Activated T-cell treated with anti-CD3 and anti-CD28 coated beads, Interleukin-2, amount 50 U/mL, for 24 hours (primary cell): ENCODE measurements at places on chromosomes 2 and 18.

GRCh38 chr2:96121414-96121813, 5.0 kb upstream of the ADRA2B start:
- DNase-seq: no peak

GRCh38 chr2:186891185-186891621, 42.2 kb upstream of the ZSWIM2 start:
- DNase-seq: no peak

DNA sequence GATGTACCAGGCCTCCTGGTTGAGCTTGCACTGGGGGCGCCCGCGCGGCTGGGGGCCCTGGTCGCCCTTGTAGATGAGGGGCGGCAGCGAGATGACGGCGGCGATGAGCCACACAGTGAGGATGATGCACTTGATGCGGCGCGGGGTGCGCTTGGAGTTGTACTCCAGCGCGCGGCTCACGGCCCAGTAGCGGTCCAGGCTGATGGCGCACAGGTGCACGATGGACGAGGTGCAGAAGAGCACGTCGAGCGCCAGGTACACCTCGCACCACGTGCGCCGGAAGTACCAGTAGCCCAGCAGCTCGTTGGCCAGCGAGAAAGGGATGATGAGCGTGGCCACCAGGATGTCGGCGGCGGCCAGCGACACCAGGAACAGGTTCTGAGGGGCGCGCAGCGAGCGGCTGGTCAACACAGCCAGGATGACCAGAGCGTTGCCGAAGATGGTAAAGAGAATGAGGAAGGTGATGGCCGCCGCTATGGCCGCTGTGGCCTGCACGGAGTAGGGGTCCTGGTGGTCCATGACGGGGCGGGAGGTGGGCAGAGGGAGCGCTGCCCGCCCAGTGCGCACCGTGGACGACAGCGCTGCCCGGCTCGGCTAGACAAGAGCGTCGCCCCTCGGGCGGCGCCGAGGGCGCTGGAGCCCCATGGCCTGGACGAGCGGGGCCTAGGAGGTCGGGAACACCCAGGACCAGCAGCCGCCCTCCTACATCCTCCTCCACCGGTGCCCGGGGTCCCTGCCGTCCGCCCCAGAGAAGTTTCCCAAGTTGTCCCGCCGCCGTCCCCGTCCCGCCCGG, 544 bp downstream of the ADRA2B start:
- DNase-seq: no peak

- DNase-seq: no peak
Measured at GRCh38 chr18:54381640-54382039, 23.9 kb downstream of the C18orf54 start.

DNA sequence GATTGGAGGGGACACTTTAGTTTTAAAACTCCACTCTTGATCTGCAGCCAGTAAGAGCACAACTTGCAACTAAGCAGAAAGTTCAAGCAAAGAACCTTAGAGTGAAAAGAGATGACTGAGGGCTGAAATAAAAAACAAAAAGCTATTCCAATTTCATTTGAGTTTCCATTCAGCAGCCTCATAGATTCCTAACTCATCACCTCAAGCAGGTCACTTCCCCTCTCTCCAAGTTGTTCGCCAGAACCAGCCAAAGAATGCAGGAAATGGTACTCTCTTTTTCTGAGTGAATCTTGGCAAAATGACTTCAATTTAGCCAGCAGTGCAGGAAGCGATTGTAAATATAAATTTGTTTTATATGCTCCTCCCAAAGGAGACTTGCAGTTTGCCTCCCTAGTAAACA, 213.3 kb downstream of the SETBP1 start:
- DNase-seq: no peak

- no peak for DNase-seq
Measured at GRCh38 chr2:235498946-235499812, 5.3 kb downstream of the AGAP1 start.

DNA sequence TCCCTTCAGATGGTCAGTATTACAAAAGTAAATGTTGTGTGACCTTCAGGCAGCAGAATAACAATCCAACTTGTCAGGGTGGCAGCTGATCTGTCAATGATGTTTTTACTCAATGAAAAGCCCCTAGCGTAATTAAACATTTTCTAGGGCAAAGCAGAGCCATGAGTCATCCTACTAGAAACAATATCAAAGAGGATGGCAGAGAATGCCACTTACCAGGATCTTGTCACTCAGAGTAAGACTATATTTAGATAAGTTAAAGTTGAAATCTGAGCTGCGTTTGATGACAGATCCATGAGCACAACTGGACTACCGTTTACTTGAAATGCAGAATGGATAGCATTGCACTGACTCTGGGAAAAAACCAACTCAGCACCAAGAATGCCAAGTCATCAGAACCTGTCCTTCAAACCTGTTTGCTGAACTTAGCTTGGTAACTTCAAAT, 612.6 kb upstream of the ACVR2A start:
- DNase-seq: no peak

DNA sequence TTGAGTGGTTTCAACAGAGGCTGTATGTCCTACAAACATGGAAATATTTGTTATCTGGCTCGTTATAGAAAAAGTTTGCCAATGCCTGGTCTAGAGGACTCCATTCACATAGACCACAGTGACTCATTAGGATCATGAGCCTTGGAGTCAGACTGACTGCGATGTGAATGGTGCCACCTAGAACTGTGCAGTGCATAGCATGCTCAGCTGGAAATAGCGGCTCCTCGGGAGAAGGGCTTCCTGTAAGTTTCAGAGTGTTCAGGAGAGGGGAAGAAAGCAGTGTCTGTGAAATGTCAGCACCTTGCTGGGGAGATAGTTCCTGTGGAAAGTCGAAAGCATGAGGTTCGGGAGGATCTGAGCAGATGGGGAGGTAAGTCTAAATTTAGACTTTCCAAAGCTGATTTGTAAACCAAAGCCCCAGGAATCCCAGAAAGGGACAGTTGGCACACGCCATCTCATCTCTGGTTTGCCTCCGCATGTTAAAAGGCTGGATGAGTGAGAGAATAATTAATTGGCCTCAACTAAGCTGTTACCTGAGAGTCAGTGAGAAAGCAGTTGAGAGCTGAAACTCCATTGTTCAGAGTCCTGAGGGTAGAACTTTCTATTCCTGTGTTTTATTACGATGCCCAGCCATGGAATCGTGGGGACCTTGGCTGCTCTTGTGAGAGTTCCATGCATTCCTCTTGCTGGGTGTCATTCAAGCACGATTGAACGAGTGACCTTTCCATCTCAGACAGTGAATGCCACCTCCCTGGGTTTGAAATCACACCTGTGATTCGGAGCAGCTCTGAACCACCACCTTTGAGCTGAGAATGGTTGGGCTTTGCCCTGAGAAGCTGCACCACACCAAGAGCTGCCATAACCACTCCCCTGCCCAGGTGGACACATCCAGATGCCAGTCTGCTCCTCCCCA, 99.5 kb downstream of the MAPK4 start:
- no peak for DNase-seq

- no peak for DNase-seq
Measured at GRCh38 chr2:48233005-48233404, 296.9 kb upstream of the STON1 start.
